Effector memory CD4-positive, alpha-beta T cell (primary cell): ENCODE measurements at places on chromosomes 7 and 10.
A peak's percentile ranks its signal among the peaks of the same experiment; 100 is the strongest.

- no peak for DNase-seq
These were observed 14.1 kb downstream of the EPHB6 start for GRCh38 chr7:142868986-142869415.

GRCh38 chr10:117413928-117414618, 38.8 kb upstream of the PDZD8 start:
- DNase-seq, result no peak

DNA sequence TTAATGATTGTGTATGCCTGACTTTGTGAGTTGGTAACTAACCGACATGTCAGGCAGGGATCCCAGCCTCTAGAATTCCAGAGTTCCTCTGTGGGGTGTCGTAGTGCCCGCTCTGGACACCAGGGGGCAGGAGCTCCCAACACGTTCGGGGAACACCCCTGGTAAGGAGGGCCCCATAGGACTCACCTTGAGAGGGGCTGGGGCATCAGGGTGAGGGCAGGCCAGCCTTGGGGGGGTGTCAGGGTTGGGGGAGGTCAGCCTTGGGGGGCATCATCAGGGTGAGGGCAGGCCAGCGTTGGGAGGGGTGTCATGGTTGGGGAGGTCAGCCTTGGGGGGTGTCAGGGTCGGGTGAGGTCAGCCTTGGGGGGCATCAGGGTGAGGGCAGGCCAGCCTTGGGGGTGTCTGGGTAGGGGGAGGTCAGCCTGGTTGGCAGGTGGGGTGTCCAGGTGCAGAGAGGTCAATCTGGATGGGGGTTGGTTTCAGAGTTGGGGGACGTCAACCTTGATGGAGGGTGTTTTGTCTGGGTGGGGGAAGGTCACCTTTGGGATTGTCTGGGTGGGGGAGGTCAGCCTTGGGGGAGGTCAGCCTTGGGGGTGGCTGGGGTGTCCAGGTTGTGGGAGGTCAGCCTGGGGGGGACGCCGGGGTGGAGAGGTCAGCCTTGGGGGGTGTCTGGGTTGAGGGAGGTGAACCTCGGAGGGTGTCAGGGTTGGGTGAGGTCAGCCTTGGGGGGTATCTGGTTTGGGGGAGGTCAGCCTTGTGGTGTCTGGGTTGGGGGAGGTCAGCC, 45.6 kb upstream of the SUN1 start:
- peak; percentile 38 for DNase-seq

GRCh38 chr10:73731588-73732375, 12.4 kb upstream of the SEC24C start:
- DNase-seq, result no peak

- DNase-seq, result no peak
These were observed 72.9 kb upstream of the SKAP2 start for GRCh38 chr7:26937306-26937705.

DNA sequence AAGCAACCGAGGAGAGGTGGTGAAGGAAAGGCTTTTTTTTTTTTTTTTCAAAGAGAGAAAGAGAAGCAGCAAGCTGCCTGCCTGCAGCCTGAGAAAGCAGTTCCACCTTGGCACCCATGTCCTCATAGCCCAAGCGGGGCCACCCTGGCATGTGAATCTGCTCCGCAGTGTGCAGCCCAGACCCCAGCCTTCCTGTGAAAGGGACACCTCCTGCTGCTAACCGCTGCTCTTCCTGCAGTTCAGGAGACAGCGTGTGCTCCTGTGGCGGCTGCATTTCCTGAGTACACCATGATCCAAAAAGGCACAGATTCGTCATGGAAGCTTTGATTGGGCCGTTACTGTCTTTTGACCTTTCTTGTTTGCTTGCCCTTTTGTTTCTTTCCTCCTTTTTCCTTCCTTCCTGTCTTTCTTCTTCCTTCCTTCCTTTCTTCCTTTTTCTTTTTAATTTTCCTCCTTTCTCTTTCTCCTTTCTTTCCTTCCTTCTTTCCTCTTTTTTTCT, 38.1 kb downstream of the IKZF1 start:
- DNase-seq, result peak; percentile 66

GRCh38 chr10:106566873-106567272, 597.6 kb downstream of the SORCS1 start:
- no peak for DNase-seq

GRCh38 chr7:155857141-155857540, 44.9 kb upstream of the SHH start:
- DNase-seq, result no peak
